Activated gamma-delta T cell treated with anti-CD3 and anti-CD28 coated beads, Interleukin-2, amount 50 U/mL, for 16 hours (primary cell): ENCODE measurements at places on chromosomes 1 and 21.

- DNase-seq = peak; percentile 63
Measured at GRCh38 chr1:150151291-150152181, 1.8 kb downstream of the PLEKHO1 start.

DNA sequence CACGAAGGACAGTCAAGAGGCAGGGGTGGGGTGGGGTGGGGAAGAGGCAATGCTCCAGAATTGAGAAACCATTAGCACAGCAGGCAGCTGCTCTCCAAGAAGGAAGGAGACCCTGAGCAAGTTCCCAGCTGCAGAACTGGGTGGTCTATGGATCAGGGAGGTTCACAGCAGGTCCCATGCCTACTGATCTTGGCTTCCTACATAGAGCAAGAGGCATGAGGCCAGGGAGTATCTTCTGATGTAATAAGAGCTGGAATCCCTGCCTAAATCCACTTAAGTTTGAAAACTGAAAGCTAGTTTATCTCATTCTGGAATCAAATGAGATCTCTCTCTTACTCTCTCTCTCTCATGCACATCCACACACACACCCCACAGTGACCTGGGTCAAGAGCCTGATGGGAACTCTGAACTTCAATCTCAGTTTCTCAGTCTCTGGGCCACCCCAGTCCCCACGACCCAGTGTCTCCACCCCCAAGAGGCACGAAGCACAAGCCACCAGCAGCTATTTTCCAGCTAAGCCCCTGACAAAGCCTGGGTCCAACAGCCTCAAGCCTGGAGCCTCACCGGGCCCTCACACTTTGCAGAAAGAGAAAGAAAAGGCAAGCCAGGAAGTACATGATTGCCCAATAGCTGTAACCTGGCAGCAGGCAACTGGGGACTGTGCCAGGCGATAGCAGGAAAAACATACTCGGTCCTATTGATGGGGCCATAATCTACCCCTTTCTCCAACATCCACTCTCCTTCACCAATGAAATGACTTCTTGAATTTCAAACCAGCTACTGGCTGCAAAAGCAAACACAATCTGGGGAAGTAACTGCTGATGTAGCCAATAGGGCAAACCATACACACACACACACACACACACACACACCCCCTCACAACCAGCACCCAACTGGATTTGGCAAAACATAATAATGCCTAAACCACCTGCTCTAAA is 2.2 kb downstream of the NUAK2 start:
- DNase-seq = no peak

- DNase-seq = no peak
Measured at GRCh38 chr1:45134461-45134873, 71.9 kb downstream of the ZSWIM5 start.

DNA sequence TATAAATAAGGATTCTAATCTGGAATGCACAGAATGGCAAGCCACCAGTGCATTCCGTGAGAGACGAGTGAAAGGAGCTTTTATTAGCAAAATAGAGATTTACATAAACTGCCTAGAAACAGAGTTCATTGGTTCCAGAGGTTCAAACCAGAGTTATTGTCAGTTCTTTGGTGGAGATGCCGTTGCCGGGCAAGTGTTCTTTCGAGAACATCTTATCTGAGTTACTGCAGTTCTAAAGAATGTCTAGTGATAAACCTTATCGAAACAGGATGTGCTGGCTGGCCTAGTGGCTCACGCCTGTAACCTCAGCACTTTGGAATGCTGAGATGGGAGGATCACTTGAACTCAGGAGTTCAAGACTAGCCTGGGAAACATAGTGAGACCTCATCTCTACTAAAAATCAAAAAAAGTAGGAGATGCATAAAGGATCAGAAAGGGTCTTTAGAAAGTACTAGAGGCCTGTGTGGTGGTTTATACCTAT is 19.9 kb upstream of the EVI5 start:
- no peak for DNase-seq

DNA sequence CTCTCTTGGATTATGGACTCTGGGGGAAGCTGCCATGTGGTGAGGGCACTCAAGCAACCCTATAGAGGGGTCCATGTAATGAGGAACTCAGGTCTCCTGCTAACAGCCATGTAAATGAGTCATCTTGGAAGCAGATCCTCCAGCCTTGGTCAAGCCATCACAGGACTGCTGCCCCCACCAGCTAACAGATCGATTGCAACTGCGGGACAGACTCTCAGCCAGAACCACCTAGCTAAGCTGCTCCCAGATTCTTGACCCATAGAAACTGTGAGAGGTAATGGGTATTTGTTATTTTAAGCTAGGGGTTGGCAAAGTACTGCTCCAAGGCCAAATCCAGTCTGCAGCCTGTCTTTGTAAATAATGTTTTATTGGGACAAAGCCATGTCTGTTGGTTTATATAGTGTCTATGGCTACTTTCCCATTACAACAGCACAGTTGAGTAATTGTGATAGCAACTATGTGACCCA is 27.6 kb upstream of the MAP3K7CL start:
- no peak for DNase-seq

GRCh38 chr21:22670148-22670547 is 1671.9 kb downstream of the NCAM2 start:
- no peak for DNase-seq

- no peak for DNase-seq
Measured at GRCh38 chr1:229403573-229403972, 30.3 kb downstream of the ACTA1 start.
